ENCODE measurements at places on chromosomes 16 and 17.

DNA sequence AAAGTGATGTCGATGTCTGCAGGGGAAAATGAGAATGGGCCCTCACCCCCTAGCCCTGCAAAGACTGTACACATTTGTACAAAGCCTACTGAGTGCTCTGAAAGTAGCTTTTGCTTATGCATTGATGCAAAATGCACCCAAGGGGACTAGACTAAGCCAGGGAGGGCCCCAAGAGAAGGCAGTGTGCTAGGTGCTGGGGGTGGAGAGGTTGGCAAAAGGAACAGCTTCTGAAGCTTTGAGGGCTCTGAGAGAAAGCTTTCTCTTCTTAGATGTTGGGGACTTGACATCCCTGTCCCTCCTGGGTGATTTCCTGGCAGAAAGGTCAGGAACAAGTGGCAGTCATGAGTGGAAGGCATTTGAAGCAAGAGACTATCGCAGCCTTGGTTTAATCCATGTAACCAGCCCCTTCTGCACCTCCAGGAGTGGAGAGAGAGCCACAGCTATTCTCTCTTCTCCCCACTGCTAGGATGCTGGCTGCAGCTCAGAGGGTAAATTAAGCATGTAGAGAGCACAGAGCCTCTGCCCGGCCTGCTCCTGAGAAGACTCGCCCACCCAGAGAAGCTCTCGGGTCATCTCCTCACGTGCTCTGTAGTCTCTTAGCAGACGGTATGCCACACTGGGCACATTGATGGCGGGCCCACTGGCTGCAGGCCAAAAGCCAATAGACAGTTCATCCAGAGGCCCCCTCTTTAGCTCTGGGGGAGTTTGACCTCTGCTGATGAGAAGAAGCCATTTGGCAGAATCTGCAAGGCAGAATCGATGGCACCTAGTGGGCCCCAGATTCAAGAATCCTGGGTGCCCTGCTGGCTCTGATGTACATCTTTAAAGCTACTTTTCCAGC is 221.4 kb downstream of the MSI2 start:
- DNase-seq = no peak

DNA sequence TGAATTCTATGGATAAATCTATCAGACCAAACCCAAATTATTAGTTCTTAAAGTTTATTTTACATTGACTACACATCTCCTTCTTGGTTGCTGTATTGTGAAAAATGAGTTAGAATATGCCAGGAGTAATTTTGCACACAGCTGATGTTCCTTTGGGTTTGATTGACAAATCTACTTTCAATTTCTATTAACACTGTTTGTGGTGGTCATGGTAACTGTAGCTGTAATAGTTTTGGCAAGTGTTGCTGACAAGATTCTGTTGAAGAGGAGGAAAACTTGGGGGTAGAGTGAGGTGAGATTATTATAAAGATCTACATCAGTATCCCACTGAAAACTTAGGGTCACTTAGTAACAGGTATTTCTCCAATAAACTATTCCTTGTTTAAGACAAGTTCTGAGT is 30.3 kb downstream of the MRTFB start:
- no peak for DNase-seq

DNA sequence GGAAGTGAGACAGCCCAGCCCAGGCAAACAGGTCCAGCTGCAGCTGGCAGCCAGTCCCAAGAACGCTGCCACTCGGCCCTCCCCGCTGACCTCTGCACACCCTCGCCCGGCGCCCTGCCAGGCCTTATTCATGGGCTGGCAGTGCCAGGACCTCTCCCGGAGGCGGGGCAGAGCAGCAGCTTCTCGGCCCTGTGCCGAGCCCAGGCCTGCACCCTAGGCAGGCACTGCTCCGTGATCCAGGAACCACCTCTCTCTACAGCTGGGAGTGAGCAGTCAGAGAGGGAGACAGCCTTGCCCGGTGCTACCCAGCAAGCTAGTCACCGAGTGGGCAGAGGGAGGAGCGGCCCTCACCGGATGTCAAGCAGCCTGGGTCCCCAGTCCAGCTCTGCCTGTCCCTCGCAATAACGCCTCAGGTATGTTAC is 79.9 kb upstream of the CBX4 start:
- peak; percentile 58 for DNase-seq

DNA sequence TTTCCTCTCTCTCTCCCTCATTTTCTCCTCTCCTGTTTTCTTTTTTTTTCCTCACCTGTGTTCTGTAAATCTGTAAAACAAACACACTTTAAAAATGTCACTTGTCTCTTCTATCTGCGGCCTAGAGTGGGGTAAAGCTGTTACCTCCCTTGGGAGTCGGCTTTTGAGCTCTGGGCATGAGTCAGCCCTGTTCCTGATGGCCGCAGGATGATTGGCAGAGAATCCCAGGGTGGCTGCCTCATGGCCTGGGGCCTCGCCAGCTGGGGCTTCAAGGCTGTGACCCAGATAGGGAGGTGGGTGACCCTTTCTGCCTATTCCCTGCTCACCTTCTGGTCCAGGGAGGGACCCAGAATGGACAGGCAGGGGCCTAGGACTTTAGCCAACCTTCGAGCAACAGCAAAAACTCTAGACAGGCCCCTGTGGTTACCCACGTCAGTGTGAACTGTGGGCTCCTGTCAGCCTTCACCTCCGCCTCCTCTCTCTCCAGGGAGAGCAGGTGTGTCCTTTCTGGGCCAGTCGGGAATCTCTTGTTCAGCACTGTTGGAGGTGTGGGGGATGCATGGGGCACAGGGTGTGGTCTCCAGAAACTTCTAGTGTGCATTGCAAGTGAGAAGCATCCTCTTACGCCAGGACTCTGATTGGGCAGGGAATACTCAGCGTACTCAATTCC is 87.4 kb downstream of the RAP1GAP2 start:
- no peak for DNase-seq

DNA sequence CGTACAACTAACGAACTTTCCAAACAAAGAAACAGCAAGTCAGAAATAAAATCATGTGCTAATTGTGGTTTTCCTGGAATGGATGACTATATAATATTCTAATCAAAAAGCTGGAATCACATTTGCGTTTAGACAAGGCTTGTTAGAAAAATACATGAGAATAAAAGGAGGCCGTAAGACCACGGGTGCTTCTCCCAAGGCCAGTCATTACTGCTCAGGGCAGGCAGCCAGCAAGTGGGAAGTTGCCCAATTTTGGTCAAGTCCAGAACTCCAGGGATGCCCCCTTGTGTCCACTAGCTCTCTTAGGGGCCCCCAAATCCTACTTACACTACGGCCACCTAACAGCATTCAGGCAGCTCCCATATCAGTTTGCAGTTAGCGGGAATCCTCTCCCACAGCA is 25.9 kb upstream of the LYRM9 start:
- DNase-seq = peak; percentile 61

DNA sequence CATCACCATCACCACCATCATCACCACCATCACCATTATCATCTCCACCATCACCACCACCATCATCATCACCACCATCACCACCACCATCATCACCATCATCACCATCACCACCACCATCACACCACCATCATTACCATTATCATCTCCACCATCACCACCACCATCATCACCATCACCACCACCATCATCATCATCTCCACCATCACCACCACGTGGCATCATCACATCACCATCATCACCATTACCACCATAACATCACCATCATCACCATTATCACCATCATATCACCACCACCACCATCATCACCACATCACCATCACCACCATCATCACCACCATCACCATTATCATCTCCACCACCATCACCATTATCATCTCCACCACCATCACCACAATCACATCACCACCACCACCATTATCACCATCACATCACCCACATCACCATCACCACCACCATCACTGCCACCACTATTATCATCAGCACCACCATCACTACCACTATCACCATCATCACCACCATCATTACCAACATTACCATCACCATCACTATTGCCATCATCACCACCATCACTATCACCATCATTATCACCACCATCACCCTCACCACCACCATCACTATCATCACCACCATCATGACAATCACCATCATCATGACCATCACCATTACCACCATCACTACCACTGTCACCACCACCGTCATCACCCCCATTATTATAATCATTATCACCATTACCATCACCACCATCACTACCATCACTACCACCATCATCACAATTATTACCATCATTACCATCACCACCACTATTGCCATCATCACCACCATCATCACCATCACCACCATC is 99.1 kb downstream of the DNAH17 start:
- DNase-seq = no peak

- no peak for DNase-seq
These were observed 26.8 kb downstream of the TNFRSF13B start for GRCh38 chr17:16945136-16945482.

GRCh38 chr16:53219795-53220454 is 165.1 kb downstream of the CHD9 start:
- no peak for DNase-seq

DNA sequence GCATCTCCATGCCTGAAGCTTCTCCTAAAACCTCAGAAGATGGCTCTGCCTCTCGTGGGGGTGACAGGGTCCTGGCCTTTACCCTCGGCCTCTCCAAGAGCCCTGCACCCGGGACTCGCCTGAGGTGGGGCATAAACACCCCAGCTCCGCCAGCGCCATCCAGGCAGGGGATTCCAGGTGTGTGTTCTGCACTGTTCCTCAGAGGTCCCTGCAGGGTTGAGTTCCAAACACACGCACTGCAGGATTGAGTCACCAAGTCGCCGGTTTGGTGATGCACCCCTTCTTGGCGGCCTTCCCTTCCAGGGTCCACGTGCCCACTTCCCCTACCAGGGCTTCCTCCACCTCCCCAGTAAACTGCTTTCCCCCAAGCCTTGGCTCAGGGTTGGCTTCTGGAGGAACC is 40.0 kb upstream of the RBFOX3 start:
- DNase-seq = no peak

GRCh38 chr17:67095803-67096202 is 51.4 kb downstream of the CACNG1 start:
- DNase-seq = no peak

DNA sequence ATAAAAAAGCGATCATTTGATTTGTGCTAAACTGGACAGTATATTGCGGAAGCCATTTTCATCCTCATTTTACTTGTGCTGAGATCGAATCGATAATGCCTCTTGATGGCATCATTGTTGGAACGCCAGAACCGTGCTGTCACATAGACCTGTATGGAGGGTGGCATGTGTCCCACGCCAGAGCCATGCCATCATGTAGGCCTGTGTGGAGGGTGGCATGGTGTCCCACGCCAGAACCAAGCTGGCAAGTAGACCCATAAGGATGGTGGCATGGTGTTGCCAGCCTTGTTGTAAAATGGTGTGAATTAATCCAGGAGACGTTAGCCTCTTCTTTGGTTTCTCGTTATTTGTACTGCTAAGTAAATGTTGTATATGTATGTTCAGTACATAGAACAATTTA is 222.7 kb upstream of the CHMP6 start:
- no peak for DNase-seq

- no peak for DNase-seq
These were observed 226.3 kb downstream of the CBLN1 start for GRCh38 chr16:49055291-49055690.

DNA sequence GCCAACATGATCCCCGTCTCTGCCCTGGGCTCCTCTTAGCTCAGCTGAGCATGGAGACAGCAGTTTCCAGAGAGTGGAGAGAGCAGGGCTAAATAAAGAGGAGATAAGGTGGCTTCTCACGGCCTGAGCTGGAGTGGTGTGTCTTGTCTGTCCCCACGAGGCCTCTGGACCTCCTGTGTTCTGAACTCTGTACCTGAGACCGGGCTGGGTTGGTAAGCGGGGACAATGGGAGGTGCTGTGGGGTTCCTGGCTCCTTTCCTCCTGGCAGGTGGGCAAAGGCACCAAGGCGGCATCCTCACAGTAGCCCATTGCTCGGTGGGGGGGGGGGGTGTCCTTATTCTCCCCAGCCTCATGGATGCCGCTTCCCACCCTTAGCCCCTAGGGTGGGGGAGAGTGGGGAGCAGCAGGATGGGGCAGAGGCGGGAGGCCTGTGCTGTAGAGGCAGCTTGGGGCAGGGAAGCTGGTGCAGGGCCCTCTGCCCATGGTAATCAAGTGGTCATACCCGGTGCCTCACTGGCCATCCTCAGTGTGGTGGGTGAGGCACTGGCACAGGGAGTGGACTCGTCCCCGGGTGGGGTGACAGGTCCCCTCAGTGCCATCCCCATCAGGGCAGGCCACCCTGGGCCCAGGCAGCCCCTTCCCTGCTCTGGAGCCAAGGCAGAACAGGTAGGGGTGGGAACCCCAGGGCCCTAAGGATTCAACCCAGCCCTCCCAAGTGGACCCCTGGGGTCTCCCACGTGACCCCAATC is 2.8 kb downstream of the AANAT start:
- no peak for DNase-seq

DNA sequence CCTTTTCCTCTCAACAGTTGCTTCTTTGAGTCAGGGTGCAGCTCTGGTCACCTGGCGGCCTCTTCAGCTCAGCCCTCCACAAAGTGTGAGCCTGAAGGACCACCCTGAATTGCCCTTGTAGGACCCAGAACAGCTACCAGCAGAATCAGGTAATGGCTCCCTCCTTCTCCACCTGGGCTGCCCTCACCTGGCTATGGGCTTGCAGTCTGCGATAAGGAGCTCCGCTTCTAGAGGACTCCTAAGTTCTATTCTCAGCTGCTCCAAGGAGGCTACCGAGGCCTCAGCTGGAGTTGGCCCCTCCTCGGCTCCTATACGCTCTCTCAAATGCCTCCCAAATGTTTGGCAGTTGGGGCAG is 13.4 kb downstream of the SMIM5 start:
- DNase-seq = no peak

GRCh38 chr17:57677301-57677700 is 67.8 kb downstream of the CCDC182 start:
- DNase-seq = no peak

- DNase-seq = no peak
These were observed 84.6 kb upstream of the WSB1 start for GRCh38 chr17:27209316-27209715.

GRCh38 chr17:1206026-1206777 is 26.4 kb upstream of the ABR start:
- DNase-seq = no peak

- DNase-seq = no peak
These were observed 43.4 kb downstream of the TAOK1 start for GRCh38 chr17:29433541-29433940.

DNA sequence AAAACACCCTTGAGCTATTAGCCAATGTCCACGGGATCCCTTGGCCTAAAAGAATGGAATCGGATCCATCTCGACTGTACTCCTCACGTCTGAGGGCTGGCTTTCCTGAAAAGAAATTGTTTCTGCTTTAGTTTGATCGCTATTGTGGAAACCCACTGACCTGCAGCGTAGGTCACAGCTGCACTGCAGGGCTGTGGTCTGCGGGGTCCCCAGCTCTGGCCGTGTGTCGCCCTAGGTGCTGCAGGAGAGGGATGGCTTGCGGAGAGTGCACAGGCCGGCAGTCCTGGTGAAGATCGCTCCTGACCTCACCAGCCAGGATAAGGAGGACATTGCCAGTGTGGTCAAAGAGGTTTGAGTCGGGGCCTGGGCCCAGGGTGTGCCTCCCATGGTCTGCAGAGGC is 13.6 kb downstream of the DHODH start:
- no peak for DNase-seq

GRCh38 chr17:20262226-20263114 is 204.9 kb downstream of the LGALS9B start:
- DNase-seq = no peak

GRCh38 chr16:24428756-24429155 is 110.6 kb upstream of the RBBP6 start:
- no peak for DNase-seq

Measured in ovary (tissue), 10 donors.